ENCODE measurements at places on chromosomes 2 and 18. TPM values are rescaled to one million over a fixed set of nuclear protein-coding genes. Genes with fewer than 3 reads are reported as not detected.

The ADD2 gene
- 236 TPM for total RNA-seq

The TTN gene
- total RNA-seq: 2.3 TPM

The ZNF521 gene
- 67.1 TPM for total RNA-seq

The FEV gene
- total RNA-seq: not detected

The FAM110C gene
- 2.3 TPM for total RNA-seq

The SULT1C4 gene
- 15.5 TPM for total RNA-seq

The RAB6C gene
- total RNA-seq: 2.5 TPM
